ENCODE measurements at places on chromosomes 11 and 22.

- DNase-seq, result no peak
These were observed 176.4 kb downstream of the KIRREL3 start for GRCh38 chr11:126824035-126824607.

DNA sequence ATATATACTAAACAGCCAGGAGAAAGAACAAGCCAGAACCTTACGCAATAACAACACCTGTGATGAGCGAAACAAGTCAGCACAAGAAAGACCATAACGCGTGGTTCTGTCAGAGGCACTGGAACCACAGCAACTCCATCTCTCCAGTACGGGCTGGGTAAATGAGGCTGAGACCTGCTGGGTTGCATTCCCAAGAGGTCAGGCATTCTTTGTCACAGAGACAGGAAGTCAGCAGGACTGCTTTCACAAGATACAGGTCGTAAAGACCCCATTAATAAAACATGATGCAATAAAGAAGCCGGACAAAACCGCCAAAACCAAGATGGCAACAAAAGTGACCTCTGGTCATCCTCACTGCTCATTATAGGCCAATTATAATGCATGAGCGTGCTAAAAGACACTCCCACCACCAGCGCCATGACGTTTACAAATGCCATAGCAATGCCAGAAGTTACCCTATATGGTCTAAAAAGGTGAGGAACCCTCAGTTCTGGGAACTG lies 21.7 kb downstream of the TPST2 start:
- no peak for DNase-seq

DNA sequence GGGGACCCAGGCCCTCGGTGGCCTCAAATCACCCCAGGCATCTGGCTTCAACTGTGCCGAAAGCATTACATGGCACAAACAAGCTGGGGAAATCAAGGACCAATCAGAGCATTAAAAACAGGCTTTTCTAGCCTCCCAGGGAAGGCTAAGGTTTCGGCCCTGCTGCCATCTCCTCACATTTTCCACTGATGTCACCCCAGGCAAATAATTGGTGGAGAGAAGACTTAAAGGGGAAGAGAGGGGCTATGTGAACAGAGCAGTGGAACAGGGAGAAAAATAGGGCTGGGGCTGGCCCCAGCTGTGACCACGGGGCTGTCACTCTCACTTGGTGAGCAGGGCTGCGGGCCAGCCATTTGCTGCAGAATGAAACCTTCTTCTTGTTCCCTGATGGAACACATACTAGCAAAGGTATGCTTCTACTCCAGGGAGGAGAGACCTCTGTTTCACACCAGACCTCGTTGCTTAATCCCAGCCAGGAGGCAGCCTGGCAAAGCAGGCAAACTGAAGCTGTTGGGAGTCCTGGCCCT lies 581.3 kb downstream of the SOX6 start:
- DNase-seq, result peak; percentile 81

DNA sequence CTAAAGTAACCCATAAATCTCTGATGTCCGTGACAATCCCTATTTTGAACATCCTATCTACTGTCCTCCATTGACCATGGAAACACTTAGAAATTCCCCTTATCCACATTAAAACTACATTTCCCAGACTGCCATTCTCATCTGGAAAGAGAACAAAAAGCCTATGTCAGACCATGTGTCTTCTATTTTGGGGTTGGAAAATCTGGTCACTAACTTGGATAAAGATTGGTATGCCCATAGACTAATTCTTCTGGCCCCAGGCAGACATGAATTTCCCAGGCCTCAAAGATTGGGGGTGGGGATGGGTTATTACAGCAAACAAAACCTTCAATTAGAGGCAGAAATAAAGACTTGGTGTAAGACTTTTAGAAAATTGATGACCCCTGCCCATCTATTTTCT lies 30.9 kb upstream of the CREB3L1 start:
- no peak for DNase-seq

DNA sequence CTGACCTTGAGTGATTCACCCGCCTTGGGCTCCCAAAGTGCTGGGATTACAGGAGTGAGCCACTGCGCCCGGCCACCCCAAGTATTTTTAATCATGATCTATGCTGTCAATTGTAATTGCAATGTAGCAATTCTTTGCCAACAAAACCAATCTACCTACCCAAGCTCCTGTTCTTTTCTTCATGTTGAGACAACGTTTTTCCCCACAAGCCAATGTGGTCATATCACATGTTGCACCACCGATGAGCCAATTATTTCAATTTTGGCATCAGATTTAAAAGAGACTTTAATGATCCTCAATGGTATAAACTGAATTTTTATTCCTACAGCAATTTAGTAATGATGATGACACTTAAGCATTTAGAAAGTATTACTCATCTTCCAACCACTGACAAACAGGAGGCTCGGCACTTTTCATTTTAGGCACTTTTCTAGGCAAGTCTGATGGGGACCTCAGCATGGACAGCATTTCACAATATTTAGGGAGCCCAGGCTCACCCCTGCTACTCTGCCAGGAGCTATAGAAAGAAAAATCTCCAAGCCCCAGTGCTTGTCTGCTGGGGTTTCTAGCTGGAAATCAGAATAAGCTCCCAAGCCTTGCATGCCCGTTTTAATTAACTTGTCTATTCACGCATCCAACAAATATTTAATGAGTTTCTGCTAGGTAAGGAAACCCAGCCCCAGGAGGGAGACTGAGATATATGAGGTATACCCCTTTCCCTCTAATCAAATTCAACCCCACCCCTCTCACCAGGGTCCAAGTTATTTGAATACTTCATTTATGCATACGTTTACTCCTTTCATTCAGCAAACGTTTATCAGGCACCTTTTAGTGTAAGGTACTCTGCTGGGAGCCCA lies 291.4 kb downstream of the ST3GAL4 start:
- no peak for DNase-seq

Measured in left hindlimb (tissue), 1 donor.